ENCODE measurements at places on chromosomes 12 and 14. TPM values are rescaled to one million over a fixed set of nuclear protein-coding genes. Genes with fewer than 3 reads are reported as not detected.

DNA sequence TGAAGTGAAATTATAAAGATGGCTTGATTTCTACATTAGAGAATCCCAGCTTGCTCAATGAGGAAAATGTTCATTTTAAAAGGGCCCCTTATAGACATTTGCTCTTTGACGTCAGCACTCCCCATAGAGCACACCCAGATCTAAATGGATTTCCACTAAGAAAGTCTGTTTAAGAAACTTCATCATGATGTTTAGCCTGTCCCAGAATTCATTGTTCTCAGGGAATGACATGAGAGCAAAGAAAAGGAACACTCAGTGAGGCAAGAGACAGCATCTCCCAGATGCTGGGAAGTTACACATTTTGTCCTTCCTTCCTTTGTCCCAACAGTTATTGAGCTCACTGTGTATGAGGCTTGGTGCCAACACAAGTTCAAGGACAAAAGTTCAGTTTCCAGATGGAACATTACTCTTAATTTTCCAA is 4.9 kb downstream of the PHLDA1 start:
- no peak for DNase-seq

The NIN gene
- 6.8 TPM for total RNA-seq

GRCh38 chr14:62126879-62127478 is 364.8 kb downstream of the SNAPC1 start:
- DNase-seq = no peak

The SLC10A1 gene
- 162 TPM for total RNA-seq

Data from right lobe of liver (tissue), 6 donors.